NCI-H460 (cell line): ENCODE measurements at places on chromosomes 16 and 17. TPM values are rescaled to one million over a fixed set of nuclear protein-coding genes. Genes with fewer than 3 reads are reported as not detected.

- no peak for DNase-seq
These were observed 39.7 kb downstream of the ABCC6 start for GRCh38 chr16:16183562-16183961.

GRCh38 chr16:8859913-8860881 lies 8.6 kb downstream of the CARHSP1 start:
- DNase-seq, result no peak

GRCh38 chr17:6706499-6706898 lies 6.7 kb downstream of the SLC13A5 start:
- no peak for DNase-seq

DNA sequence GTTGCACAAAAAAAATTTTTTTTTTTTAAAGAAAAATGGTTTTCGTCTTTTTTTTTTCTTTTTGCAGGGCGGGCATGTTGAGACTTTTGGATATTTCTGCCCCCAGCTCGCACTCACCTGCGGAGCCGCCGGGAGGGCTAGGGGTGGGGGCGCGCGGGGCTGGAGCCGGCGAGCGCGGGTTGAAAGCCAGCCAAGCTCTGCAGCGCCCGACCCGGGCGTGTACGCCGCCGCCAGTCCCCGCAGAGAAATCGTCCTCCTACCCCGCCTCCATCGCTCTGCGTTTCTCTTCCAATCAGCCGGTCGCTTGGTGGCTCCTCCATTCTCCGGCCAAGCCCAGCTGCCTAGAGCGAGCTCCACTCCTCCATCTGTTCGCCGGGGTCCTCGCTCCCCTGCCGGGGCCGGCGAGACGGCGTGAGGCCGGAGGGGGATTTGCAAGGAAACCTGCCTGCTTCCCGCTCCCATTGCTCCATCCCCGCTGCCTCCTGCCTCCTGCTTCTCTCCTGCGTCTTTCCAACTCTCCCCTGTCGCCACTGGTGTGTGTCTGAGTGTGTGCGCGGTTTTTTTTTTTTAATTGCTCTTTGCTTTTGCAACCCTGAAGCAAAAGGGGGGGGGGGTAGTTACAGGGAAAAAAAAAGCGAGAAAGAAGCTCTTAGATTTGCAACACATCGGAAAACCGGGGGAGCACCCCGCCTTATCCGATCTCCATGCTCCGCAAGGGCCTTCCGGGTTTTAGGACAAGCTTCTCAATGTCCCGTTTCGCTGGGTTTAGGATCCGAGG lies 1.8 kb upstream of the UBTF start:
- DNase-seq, result peak; percentile 61

DNA sequence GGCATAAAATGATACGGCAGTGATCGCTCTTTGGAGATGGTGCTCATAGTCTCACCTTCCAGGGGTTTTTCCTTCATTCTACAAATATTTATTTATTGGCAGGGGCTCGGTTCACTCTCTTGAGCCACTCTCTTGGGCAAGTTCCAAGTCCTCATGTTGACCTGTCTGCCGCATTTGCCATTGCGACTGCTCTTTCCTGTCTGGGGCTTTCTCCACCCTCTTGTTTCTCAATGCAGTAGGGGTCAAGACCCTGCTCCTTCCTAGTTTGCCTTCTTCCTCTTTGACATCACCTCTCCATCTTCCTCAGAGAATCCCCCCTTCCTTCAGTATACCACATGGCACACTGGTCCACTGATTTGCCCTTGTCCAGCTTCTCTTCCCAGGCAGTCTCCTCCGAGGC lies 21.9 kb upstream of the LRRC75A start:
- DNase-seq, result no peak

NFATC3 gene
- total RNA-seq, result 29.5 and 31.3 TPM in 2 replicates

GRCh38 chr16:62625326-62625725 lies 589.1 kb upstream of the CDH8 start:
- DNase-seq, result no peak

CHST5 gene
- 0.64 and 0.87 TPM in 2 replicates for total RNA-seq

DNA sequence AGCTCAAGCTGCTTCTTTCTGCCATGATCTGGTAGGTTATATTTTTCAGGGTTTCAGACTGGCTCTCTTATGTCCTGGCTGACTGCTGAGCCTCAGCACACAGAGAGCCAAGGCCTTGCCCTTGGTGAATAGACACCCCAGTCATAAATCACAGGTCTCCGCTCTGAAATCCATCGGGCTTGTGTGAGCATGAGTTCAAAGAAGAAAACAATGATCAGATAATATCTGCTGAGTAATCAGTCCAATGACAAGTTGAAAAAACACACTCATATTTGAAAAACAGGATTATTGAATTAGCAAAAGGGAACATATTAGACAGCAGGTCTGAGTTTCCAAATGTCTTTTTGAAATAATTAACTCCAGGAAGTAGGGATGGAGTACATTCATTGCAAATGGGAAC lies 51.1 kb upstream of the NDRG4 start:
- no peak for DNase-seq

TSNAXIP1 gene
- total RNA-seq, result 0.45 TPM in 1 of 2 replicates, not detected in the other

OTOP2 gene
- total RNA-seq, result not detected in 2 replicates

KCNH6 gene
- not detected in 2 replicates for total RNA-seq

GRCh38 chr16:64455275-64455674 lies 666.6 kb downstream of the CDH11 start:
- DNase-seq, result peak; percentile 16

FHOD1 gene
- 22.6 and 30.4 TPM in 2 replicates for total RNA-seq

CDRT15 gene
- total RNA-seq, result not detected in 2 replicates

CCT6B gene
- 0.52 and 0.94 TPM in 2 replicates for total RNA-seq

DNA sequence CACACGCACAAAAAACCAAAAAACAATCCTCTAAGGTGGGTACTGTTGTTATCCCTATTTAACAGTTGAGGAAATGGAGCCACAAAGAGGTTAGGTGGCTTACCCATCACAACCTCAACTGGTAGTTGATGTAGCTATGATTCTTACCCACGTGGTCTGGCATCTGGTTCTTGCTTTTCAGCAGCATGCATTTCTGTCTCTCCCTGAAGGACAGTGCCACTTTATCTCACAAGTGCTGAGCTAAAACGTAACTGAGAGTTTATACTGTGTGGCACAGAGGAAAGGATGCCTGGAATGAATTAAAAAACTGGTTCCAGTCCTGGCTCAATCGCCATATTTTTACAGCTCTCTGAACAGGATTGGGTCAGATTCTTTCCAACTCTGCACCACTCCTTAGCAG lies 1.9 kb upstream of the CORO6 start:
- no peak for DNase-seq

- DNase-seq, result no peak
These were observed 87.8 kb downstream of the GNAO1 start for GRCh38 chr16:56279132-56279531.

GRCh38 chr16:83913245-83913633 lies 14.3 kb downstream of the MLYCD start:
- no peak for DNase-seq

GRCh38 chr16:57601801-57602478 lies 26.5 kb upstream of the ADGRG1 start:
- DNase-seq, result no peak

GRCh38 chr16:47887496-47887895 lies 268.3 kb downstream of the ABCC12 start:
- DNase-seq, result no peak

DNA sequence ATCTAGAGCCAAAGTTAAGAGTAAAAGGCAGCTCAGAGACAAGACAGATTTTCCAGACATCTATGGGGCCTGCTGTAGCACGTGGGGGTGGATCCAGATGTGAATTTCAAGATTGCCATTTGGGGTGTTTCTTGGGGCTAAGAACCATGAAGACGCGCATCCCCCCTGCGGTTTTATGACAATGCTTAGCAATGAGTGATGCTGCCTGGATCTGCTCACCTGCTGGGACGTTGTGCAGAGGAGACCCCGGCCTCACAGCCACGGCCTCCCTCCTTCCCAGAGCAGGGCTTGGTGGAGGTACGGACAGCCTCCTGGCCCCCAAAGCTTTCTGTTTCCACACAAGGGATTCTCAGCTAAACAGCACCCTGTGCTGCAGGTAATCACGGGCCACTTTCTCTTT lies 151.5 kb upstream of the DYNLRB2 start:
- no peak for DNase-seq

GNAO1 gene
- total RNA-seq, result 0.10 and 0.17 TPM in 2 replicates

GRCh38 chr17:79859676-79860615 lies 20.7 kb upstream of the CBX4 start:
- DNase-seq, result no peak

DNA sequence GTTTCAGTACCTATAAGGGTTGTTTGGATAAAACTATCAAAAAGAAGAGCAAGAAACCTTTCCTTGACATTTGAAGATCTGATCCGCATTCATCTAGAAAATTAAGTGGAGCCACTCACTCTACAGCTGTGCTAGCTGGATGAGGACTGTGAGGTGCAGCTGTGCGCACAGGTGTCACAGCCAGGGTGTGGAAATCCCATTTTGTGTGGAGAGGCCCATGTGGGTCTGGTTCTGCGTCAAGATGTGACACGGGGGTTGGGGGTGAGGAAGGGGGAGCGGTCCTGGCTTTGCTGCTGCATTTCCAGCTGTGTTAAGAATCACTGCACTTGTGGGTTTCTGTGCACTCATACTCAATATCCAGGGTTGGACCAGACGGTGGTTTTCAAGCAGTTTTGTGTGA lies 70.7 kb downstream of the CLEC16A start:
- DNase-seq, result no peak

SCN4A gene
- total RNA-seq, result 0.06 and 0.77 TPM in 2 replicates

DNA sequence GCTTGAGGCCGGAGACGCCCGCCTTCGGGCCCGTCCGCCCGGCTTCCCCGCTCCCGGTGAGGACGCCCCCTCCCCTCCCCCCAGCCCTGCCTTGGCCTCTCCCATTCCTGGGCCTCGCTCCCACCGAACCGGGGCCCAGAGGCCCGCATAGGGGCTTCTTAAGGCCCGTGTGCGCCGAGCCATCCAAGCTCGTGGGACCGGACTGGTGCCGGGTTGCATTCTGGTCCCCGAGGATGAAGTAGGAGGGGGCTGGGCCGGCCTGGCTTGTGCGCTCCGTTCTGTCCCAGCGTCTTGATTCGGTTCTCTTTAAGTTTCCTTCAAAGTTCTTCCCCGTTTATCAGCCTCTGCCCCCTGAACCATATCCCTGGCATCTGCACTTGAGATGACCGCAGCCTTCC lies 488 bp downstream of the SENP3 start:
- no peak for DNase-seq

GRCh38 chr17:6394055-6394606 lies 40.8 kb downstream of the AIPL1 start:
- DNase-seq, result no peak

- no peak for DNase-seq
These were observed 63.7 kb upstream of the DHX40 start for GRCh38 chr17:59501690-59502089.

- DNase-seq, result no peak
These were observed 1005.6 kb downstream of the CDH8 start for GRCh38 chr16:61030616-61031015.

- DNase-seq, result no peak
These were observed 38.3 kb downstream of the CDK5R1 start for GRCh38 chr17:32525122-32525521.

DNA sequence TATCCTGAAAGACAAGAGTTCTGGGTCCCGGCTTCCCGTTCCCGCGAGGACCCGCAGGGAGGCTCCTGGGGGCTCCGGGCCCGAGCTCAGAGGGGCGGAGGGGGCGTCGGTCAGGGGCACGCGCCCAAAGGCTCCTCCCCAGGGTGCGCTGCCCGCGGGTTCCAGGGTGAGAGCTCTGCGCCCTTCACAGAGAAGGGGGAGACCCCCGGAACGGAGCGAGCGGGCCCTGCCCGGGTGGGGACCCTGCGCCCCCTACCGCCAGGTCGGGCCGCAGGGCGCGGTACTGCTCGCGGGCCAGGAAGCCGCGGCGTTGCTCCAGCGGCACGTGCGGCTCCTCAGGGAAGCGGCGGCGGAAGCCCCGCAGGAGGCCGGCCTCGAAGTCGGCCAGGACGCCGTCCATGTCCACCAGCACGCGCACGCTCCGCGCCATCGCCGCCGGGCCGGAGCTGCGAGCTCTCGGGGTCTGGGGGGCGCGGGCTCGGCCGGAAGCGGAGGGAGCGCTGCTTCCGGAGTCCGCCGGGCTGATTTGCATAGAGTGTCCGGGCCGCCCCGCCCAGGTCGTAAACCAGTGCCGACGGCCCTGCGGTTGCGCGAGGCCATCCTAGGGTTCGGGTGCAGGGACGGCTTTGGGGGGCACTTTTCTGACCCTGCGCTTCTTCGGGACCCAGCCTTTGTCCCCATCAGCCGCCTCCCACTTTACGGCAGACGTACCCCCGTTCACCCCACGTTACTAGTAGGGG lies at the start of gene NT5C:
TSS of gene NT5C (minus strand) at position 465 of the 740 bp plus-strand sequence. CDS start at position 430, 35 bp downstream.
- DNase-seq, result peak; percentile 76

DNA sequence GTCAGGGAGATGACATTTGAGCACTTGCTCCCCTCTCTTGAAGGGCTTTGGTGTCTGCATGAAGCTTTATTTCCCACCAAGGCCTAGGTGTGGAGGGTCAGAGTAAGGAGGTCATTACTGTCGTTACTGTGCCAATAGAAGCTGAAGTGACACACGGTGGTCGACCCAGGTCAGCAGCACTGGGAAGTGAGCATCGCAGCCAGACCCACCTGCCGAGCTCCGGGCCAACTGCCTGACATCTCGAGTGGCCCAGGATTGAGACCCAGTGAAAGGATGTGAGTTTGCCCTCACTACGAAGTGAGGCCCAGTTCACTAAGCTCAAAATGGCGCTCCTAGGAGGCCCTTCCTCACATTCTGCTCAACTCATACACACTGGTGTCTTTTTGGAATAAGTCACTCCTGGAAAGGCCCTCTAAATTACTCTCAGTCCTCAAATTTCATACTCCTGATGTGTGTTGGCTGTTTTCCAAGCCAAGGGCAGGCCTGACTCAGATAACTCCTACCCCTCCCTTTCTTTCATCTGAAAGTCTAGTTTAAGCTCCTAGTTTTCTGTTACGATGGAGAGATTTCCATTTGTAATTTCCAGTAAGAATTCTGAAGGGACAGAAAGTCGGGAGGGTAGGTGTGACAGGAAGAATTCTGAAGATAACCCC lies 200.4 kb downstream of the LGALS9B start:
- DNase-seq, result no peak

ZNF232 gene
- 15.5 and 17.3 TPM in 2 replicates for total RNA-seq

- no peak for DNase-seq
These were observed 89.9 kb downstream of the ZNF778 start for GRCh38 chr16:89307421-89307805.
